ENCODE measurements at places on chromosomes 5 and 9. TPM values are rescaled to one million over a fixed set of nuclear protein-coding genes. Genes with fewer than 3 reads are reported as not detected.

Gene SPINK4
- not detected for total RNA-seq

Gene SNX2
- 62.0 TPM for total RNA-seq

Gene KIAA1958
- total RNA-seq: 2.3 TPM

GRCh38 chr5:124642151-124642550 is 104.3 kb downstream of the ZNF608 start:
- DNase-seq: no peak

Gene SLC2A8
- total RNA-seq: 8.9 TPM

GRCh38 chr5:103402851-103403250 is 144.3 kb downstream of the MACIR start:
- DNase-seq: no peak

Gene TMEM215
- total RNA-seq: not detected

- peak; percentile 15 for DNase-seq
These were observed 210.2 kb downstream of the DAB2IP start for GRCh38 chr9:121861501-121862180.

DNA sequence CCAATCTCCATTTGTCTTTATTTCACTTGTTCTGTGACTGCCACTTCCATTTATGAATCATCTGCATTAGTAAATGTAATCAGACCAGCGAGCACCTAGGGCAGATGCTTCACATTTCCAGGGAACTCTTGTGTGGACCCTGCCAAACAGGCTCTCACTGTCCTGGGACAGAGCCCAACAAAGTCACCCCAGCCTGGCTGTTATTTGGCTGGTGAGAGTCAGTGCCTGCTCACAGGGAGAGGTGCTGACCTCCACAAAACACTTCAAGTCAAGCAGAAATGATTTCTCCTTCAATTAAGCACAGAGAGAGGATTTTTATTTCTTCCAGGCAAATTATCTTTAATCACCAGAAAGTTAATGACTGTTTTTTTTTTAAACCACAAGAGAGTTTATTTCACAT is 568.0 kb downstream of the MTRR start:
- DNase-seq: no peak

DNA sequence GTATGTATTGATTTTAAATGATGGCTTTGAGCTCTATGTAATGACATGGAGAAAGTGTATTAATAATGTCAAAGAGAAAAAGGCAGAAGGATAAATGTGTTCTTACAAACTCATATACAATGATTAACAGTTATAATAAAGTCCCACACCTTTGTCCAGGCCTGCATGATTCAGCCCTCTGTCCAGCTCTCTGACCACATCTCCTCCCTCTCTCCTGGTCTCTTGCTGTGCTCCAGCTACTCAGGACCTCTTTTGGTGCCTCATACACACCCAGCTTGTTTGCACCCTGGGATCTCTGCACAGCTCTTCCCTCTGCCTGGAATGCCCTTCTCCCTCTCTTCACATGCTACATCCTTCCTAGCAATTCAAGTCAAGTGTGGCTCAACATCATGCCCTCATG is 37.5 kb upstream of the DMRT1 start:
- DNase-seq: no peak

Data from HT1080 (cell line).